Inflammatory macrophage treated with lipopolysaccharide for 4 hours (primary cell): ENCODE measurements at places on chromosomes 1 and 21.

DNA sequence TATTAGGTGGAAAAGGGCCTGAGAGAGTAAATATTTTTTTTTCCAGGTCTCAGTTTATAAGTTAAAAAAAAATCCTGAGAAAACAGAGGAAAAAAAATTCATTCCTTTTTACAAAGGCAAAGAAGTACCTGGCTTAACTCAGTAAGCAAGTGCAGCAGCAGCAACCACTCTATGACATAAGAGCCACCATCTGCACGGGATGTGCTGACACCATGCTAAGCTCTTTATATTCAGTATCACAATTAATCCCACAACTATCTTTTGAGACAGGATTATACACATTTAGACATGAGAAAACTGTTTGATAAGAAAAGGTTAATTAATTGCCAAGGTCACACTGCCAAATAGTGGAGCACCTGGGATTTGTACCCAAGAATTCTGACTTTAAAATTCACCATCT lies 13.4 kb upstream of the DPT start:
- DNase-seq = no peak

DNA sequence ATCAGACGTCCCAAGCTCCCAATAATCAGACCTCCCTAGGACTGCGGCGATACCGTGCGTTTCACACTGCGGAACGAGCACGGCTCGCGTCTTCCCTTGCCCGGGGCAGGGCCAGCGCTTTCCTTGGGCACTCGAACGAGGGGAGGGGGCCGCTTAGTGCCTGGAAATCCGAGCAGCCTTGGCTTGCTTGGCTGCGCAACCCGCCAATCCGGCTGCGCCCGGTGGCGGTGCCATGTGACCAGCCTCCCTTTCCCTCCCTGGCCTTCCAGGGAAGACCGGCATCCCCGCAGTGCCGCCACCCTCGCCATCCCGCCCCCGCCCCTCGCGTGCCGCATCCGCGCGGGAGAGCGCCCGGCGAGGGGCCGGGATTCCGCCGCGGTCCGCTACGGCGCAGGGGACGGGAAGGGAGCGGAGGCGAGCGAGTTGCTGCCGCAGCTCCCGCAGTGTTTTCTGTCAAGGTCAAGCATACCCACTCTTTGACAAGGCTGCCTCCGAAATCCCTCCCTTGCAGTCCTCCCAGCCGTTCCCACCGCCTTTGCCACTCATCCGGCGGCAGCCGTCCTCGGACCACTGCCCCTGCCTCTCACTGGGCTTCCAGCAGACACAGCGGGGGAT lies 8.3 kb upstream of the RNF19B start:
- no peak for DNase-seq

GRCh38 chr1:68352202-68352601 lies 97.6 kb downstream of the RPE65 start:
- no peak for DNase-seq

DNA sequence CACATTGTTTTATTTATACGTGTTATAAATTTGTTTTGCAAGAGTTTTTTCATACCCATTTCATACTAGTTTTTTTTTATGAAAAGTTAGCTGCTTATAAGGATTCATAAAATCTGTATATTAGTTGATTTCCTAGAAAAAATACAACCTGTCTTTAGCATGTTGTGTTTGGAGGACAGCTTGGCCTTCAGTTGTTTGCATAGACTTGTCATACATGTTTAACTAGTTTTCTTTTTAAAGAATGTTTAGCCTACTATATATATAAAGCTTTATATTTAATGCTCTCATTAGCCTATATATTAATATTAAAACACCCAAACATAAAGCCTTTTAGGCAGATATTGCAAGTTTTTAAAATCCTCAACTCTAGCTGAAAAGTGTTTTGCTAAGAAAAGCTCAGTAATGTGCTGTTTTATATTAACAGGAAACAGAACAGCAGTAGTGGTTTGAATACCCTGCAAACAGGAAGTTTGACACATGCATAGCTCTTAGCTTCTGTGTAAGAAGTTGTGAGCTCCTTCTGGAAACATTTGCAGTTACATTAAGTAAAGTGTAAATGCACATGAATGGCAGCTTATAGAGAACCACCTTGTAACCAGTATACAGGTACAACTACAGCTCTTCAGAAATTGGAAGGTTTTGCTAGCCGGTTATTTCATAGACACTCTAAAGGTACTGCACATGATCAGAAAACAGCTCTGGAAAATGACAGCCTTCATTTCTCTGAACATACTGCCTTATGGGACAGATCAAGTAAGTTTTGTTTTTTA lies at the start of gene PRKACB:
Gene PRKACB, plus strand, starts transcription at position 476 of the 770 bp plus-strand sequence. Its CDS starts 91 bp downstream, at position 567.
- DNase-seq = peak; percentile 71

- DNase-seq = no peak
Measured at GRCh38 chr1:11134251-11134897, 34.7 kb upstream of the EXOSC10 start.

DNA sequence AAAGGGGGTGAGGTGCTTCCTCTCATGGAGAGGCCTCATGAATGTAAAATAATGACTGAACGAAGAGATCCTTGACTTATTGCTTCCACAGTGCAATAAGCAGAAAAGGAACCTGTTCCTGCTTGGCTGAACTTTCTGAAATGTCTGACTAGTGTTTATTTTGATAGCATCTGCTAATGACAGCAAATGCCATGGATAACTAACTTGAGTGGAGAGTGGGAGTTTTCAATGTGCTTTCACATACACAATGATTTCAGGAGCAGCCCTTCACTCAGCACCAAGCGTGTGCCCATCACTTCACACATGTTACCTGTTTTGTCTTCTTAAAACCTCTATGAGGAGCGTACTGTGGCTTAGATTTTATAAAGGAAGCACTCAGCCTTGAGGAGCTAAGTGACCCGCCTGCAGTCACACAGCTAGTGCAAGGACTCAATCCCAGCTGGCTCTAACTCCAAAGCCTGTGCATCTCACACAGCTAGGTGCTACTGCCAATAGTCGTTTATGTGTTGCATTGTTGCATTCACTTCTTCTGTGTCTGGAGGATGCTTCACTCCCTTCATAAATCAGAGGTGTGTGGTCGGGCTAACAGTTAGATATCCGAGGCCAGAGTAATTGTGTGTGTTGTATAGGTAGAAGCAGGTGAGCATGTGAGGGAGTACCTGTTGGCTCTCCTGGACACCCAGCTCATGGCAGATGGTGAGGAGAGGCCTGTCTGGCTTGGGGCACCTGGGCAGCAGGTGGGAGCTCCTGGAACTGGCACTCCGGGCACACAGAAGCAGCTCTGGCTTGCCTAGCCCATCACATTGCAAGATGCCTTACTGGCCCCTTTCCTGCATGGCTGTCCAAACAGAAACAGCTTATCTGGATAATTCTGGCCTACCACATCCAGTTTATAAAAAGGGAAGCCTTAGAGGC lies 12.8 kb downstream of the CASQ2 start:
- no peak for DNase-seq

DNA sequence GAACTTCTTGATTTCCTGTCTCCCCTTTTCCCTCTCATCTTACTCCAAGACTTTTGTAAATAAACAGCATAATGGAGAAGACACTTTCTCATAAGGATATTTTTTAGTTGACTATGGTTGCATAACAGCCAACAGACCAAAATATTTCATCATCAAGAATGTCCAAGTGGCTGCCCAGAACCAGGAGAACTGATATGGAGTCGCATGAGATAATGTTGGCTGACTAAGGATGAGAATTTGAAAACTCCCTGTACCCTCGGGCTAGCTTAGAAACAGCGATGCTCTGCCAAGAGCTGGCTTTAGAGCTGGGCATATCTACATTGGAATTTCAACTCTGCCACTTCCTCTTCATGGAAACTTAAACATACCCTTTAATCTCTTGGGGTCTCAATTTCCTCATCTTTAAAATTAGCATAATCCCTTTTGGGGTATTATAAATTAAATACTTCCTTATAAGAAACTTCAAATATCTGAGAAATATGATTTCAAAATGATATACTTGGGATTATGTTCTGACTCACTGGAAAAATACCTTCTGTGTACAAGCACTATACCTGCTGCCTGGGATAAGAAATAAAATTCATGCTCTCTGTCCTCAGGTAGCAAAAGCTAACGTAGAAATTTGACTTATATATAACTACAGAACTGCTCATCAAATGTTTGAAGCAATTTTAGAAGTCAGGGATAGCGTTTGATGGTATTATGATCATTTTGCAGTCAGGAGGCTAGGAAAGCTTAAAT lies 777.3 kb downstream of the LTN1 start:
- no peak for DNase-seq

GRCh38 chr1:114331936-114332335 lies 178.3 kb upstream of the SYT6 start:
- no peak for DNase-seq

- DNase-seq = no peak
Measured at GRCh38 chr1:179144626-179145025, 62.8 kb downstream of the TOR3A start.

- DNase-seq = peak; percentile 72
Measured at GRCh38 chr1:145828367-145829026, 4.5 kb downstream of the POLR3C start.

DNA sequence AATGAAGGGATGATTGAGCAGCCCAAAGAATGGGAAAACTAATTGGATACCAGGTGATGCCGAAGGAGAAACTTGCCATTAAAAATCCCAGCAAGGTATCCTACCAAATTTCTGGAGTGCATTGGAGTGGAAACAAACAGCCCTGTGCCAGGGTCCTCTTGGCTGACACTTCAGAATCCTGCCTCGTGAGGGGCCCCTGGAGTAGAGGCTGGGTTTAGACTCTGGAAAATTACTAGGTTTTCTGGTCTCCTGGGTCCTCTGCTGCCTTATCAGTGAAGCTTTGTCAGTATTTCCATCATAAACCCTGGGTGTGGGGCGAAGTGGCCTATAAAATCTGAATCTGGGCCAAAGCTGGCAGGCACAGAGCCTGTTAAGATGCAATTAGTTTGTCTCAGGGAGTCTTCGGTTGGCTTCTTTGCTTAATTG lies 289.2 kb upstream of the USP24 start:
- DNase-seq = no peak

- no peak for DNase-seq
Measured at GRCh38 chr1:22920734-22921451, 51.8 kb downstream of the LACTBL1 start.

DNA sequence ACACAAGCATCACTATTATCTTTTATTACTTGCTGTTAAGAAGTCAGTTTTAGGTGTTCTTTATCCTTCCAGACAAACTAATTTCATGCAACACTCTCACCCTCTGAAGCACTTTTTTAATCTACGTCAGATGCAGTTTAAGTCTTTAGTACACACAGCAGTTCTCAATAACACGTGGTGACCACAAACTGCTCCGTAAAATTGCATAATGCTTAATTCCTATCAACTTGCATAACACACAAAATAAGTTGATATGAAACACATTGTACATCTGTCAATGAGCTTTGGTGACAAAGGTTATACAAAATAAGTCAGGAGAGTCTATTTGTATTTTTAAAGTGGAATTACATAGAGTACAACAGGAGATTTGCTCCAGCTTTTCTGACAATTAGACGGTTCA lies 140.9 kb upstream of the ETS2 start:
- no peak for DNase-seq

GRCh38 chr1:221706876-221707582 lies 34.9 kb downstream of the DUSP10 start:
- DNase-seq = no peak

DNA sequence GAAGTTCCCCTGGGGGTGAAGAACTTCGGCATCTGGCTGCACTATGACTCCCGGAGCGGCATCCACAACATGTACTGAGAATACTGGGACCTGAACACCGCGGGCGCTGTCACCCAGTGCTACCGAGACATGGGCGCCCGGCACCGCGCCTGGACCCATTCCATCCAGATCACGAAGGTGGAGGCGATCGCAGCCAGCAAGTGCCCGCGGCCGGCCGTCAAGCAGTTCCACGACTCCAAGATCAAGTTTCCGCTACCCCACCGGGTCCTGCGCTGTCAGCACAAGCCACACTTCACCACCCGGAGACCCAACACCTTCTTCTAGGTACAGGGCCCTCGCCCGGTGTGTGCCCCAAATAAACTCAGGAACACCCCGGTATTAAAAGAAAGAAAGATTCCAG lies 22.0 kb upstream of the SLC9A1 start:
- DNase-seq = no peak

DNA sequence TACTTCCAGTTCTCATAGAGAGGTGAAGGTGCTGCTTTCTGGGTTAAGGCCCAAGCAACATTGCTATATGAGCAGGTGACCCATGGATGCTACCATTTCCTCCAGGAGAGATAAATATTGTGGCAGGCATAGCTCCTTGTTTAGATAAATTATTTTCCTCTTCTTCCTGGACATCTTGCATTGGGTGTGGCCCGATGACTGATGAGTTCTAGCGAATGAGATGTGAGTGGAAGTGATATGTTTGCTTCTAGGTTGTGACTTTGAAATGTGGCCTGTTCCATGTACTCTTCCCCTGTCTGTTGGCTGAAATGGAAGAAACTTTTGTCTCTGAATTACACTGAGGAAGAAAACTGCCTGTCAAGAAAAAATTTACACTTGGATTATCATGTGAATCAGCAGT lies 101.7 kb upstream of the FMN2 start:
- DNase-seq = no peak

GRCh38 chr1:27877115-27877416 lies 4.7 kb downstream of the THEMIS2 start:
- no peak for DNase-seq

DNA sequence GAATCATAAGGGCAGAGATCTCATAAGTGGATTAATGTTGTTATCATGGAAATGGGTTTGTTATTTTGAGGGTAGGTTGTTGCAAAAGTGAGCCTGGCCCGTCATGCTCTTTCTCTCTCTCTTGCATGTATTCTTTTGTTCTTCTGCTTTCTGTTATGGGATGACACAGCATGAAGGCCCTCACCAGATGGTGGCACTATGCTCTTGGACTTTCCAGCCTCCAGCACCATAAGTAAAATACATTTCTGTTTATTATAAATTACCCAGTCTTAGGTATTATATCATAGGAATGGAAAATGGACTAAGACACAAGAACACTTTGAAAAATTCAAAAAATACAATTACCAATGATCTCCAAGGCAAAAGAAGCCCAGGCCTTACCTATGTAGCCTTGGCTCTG lies 676.1 kb downstream of the PTPRU start:
- peak; percentile 52 for DNase-seq

DNA sequence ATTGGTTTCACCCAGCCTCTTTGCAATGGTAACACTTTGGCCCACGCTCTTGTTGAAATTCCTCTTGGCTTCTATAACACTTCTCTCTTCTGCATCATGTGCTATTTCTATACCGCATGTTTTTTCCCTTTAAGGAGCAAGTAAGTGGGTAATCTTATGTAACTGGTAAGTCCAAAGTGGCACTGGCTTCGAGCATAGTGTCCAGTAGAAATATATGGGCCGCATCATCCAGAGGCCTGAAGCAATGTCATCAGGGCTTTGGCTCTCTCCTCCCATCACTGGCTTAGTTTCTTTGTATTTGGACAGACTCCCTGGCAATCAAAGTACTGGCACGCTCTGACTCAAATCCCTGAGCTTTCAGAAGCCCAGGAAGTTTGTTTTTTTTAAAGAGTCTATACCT lies 17.5 kb downstream of the CHML start:
- DNase-seq = peak; percentile 44

- DNase-seq = no peak
Measured at GRCh38 chr1:247296599-247297180, 35.0 kb downstream of the ZNF496 start.

- DNase-seq = no peak
Measured at GRCh38 chr1:163046071-163046470, 23.1 kb upstream of the RGS4 start.

GRCh38 chr21:27429710-27430341 lies 462.9 kb upstream of the ADAMTS5 start:
- DNase-seq = no peak
